ENCODE measurements at places on chromosomes 1 and 21. TPM values are rescaled to one million over a fixed set of nuclear protein-coding genes. Genes with fewer than 3 reads are reported as not detected.

CCDC27 gene
- not detected for total RNA-seq

DNASE2B gene
- not detected for total RNA-seq

TRIM46 gene
- total RNA-seq, result 1.8 TPM

HSF2BP gene
- 10.6 TPM for total RNA-seq

SELENBP1 gene
- 8.6 TPM for total RNA-seq

INSRR gene
- not detected for total RNA-seq

SPATA46 gene
- total RNA-seq, result not detected

LCE1E gene
- 0.37 TPM for total RNA-seq

OR2T2 gene
- total RNA-seq, result not detected

ELAVL4 gene
- not detected for total RNA-seq

SH2D1B gene
- total RNA-seq, result not detected

LCE3E gene
- total RNA-seq, result 0.63 TPM

ELF3 gene
- 39.6 TPM for total RNA-seq

CCDC17 gene
- total RNA-seq, result 0.56 TPM

THEM4 gene
- 9.1 TPM for total RNA-seq

BACE2 gene
- total RNA-seq, result 62.4 TPM

SMIM1 gene
- total RNA-seq, result 0.79 TPM

FAM3B gene
- total RNA-seq, result not detected

ARHGEF16 gene
- total RNA-seq, result 24.5 TPM

SLAMF9 gene
- 32.0 TPM for total RNA-seq

KCND3 gene
- total RNA-seq, result under 0.01 TPM

BNIPL gene
- total RNA-seq, result 30.5 TPM

RIPPLY3 gene
- 1.1 TPM for total RNA-seq

OLIG2 gene
- total RNA-seq, result not detected

DDR2 gene
- total RNA-seq, result 1.1 TPM

SFN gene
- 1,524 TPM for total RNA-seq

CFHR3 gene
- not detected for total RNA-seq

KRTAP21-1 gene
- not detected for total RNA-seq

CNR2 gene
- not detected for total RNA-seq

FOXD3 gene
- total RNA-seq, result not detected

FAAH gene
- total RNA-seq, result 20.8 TPM

CHODL gene
- total RNA-seq, result 0.28 TPM

ST3GAL3 gene
- total RNA-seq, result 6.2 TPM

WNT2B gene
- 0.65 TPM for total RNA-seq

C1orf94 gene
- total RNA-seq, result not detected

RGS4 gene
- 0.42 TPM for total RNA-seq

AK5 gene
- total RNA-seq, result 2.3 TPM

TGFB2 gene
- 1.2 TPM for total RNA-seq

FAM72A gene
- 7.1 TPM for total RNA-seq

RCSD1 gene
- not detected for total RNA-seq

TFF2 gene
- total RNA-seq, result not detected

CRABP2 gene
- total RNA-seq, result 591 TPM

TCP10L gene
- not detected for total RNA-seq

ADORA3 gene
- not detected for total RNA-seq

S100A2 gene
- 5,324 TPM for total RNA-seq

PTGER3 gene
- total RNA-seq, result not detected

LCK gene
- 2.5 TPM for total RNA-seq

KIAA0040 gene
- total RNA-seq, result 5.6 TPM

FNBP1L gene
- 18.9 TPM for total RNA-seq

IRF6 gene
- 195 TPM for total RNA-seq

C1QB gene
- total RNA-seq, result not detected

NIPAL3 gene
- total RNA-seq, result 64.5 TPM

FCRL4 gene
- total RNA-seq, result not detected

DIO1 gene
- total RNA-seq, result 0.35 TPM

PRR9 gene
- not detected for total RNA-seq

HSD11B1 gene
- 0.79 TPM for total RNA-seq

PPIAL4G gene
- total RNA-seq, result not detected

ANKRD35 gene
- 16.9 TPM for total RNA-seq

CD164L2 gene
- total RNA-seq, result 6.3 TPM
